ENCODE measurements at places on chromosomes 12 and 14.

- no peak for DNase-seq
Observed at GRCh38 chr14:49545071-49545470, 41.1 kb downstream of the RPS29 start.

DNA sequence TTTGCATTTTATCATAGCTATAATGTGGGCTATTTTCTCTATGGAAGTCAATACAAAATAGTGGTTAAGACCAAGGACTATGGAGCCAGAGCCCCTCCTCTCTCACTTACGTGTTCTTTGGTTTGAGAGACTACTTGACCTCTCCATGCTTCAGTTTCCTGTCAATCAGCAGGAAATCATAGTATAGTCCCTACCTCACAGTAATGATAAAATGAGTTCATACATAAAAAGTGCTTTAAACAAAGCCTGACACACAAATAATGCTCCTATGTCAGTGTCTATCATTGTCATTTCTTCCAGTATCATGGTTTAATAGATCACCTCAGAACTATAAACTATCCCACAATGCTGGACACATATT lies 90.4 kb downstream of the MED13L start:
- no peak for DNase-seq

GRCh38 chr12:92771001-92771400 lies 68.2 kb downstream of the PLEKHG7 start:
- no peak for DNase-seq

DNA sequence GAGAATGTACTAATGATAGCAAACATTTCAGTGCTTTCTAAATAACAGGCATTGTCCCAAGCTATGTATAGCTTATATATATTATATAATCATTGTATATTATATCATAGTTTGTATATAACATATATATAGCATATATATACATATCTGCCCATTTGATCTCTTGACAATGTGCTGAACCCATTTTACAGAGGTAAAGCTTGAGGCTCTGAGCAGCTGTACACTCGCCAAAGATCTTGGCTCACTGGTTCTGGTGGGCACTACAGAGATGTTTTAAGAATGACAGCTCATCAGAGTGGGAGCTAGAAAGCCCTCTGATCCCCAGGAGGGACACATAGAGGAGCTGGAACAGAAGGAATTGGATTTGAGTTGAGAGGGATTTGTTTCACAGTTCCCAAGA lies 68.2 kb upstream of the ACTN1 start:
- no peak for DNase-seq

GRCh38 chr14:94021001-94021400 lies 5.1 kb upstream of the OTUB2 start:
- no peak for DNase-seq
